ENCODE measurements at places on chromosomes 2 and 18.

DNA sequence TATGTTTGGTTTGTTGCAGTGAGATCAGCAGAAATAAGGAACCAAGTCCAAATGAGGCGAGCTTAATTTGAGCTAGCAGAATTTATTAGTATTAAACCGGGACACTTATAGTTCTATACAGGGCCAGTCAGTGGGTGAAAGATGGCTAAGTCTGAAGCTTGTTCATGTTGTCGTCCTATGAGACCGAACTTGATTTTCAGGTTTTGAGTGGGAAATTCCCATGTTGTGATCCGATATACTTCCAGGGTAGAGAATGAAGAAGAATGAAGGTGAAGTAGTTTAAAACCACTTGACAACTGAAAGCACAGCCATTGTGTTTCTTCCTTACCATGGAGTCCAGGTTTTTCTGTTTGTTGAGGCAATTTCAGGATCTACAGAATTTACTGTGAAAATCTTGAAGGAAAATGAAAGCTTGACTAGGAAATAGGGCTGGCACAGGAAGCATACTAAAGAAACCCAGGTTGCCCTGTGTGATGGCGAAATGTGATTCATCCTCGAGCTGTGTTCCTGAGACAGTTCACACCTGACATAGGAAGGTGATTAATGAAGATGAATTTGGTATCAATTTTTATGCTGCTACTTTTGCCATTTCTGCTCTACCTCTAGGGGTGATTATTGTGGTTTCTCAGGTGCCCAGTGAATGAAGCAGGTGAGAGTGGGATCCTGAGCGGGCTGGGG lies 37.6 kb upstream of the MGAT5 start:
- no peak for DNase-seq

GRCh38 chr2:118830881-118831280 lies 16.6 kb downstream of the EN1 start:
- no peak for DNase-seq

- no peak for DNase-seq
Measured at GRCh38 chr18:8657050-8657820, 48.0 kb downstream of the RAB12 start.

DNA sequence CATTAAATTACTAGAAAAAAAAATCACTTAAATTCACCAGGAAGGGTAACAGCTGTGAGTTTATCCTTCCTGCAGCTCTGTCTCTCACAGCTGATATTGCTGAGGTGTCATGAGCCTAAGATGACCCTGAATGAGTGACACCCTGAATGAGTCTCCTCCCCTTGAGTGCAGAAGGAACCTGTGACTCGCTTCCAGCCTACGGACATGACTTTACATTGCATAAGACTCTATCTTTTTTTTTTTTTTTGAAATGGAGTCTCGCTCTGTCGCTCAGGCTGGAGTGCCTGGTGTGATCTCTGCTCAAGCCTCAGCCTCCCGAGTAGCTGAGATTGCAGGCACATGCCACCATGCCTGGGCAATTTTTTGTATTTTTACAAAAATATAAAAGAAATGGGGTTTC lies 14.1 kb downstream of the MRO start:
- DNase-seq, result no peak

DNA sequence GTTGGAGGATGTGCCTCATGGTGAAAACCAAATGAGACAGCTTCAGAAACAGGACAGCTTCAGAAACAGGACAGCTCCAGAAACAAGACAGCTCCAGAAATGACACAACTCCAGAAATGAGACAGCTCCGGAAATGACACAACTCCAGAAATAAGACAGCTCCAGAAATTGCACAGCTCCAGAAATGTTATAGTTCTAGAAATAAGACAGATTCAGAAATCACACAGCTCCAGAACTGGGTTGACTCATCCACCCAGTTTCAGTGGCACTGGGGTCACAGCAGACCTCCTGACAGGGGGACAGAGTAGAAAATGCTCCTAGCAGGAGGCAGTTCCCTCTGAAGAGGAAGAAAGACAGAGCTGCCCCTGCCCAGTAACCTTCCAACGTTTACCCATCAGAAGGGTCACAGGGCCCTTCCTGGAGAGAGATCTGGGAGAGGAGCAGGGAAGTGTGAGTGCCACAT lies 26.9 kb upstream of the COL6A3 start:
- DNase-seq, result no peak

GRCh38 chr2:77016443-77017354 lies 505.5 kb downstream of the LRRTM4 start:
- DNase-seq, result no peak

DNA sequence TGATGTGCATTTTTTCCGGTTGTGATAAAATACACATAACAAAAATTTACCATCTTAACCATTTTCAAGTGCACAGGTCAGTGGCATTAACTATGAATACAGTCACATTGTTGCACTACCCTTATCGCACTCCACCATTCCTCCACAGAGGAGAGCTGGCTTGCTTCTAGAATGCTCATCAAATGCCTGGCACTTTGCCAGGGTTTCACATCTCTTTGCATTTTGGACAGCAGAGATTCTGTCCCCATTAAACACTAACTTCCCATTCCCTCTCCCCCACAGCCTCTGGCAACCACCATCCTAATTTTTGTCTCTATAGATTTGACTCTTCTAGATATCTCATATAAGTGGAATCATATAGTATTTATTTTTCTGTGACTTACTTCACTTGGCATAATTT lies 165.0 kb downstream of the ASB1 start:
- DNase-seq, result no peak

- no peak for DNase-seq
Measured at GRCh38 chr18:79755496-79756142, 42.1 kb upstream of the KCNG2 start.

GRCh38 chr2:162766092-162766491 lies 72.5 kb downstream of the KCNH7 start:
- no peak for DNase-seq

DNA sequence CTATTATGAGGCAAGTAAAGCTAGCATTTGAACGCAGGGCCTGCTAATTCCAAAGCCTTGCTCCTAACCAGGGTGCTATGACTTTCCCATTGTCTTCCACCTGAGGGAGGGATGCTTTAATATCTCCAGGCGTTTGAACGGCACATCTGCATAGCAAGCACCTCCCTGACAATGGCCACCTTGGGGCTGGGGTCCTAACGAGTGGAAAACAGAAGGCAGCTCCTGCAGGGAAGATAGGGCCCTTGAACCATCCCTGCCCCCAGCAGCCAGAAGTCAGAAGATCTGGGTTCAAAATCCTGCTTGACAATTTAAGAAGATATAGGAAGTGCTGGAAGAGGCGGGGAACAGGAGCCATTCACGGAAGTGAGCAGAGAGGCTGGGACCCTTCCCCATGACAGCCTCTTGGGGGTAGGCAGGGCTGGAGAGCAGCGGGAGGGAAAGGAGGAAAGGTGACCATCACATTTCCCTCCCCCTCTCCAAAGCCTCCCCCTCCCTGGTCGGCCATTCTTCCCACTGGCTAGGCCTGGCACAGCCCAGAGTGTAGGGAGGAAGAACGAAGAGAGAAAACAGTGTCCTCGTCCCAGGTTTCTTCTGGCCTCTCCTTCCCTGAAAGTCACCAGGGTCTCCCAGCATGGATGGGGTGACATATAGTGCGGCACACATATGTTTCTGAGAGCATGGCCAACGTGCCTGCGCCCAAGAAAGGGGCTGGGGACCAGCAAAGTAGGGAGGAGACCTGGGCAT lies 73.5 kb downstream of the EMX1 start:
- DNase-seq, result no peak

- DNase-seq, result peak; percentile 9
Measured at GRCh38 chr2:26401739-26402541, at the start of gene DRC1. Gene DRC1 (plus strand): TSS chr2:26401920. CDS start chr2:26401990, 70 bp downstream.

GRCh38 chr2:15941871-15942710 lies 1.7 kb downstream of the MYCN start:
- peak; percentile 24 for DNase-seq

GRCh38 chr2:239255628-239256349 lies 145.0 kb downstream of the HDAC4 start:
- no peak for DNase-seq

DNA sequence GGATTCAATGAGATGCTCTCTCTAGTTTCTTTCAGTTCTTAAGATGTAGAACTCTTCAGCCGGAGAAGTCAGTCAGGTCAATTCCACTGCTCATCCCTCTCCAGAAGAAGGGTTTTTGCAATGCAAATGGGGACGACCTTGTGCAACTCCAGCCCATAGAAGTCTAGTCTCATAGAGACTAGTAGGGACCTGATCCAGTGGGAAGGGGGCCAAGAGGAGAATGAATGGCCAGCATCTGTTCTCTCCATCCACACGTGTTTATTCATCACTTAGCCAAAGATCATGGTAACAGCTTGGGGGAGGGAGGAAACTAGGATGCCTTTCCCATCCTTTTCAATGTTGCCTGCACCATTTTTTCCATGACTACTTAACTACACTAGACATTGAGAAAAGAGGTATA lies 120.2 kb downstream of the LAMA3 start:
- DNase-seq, result no peak

DNA sequence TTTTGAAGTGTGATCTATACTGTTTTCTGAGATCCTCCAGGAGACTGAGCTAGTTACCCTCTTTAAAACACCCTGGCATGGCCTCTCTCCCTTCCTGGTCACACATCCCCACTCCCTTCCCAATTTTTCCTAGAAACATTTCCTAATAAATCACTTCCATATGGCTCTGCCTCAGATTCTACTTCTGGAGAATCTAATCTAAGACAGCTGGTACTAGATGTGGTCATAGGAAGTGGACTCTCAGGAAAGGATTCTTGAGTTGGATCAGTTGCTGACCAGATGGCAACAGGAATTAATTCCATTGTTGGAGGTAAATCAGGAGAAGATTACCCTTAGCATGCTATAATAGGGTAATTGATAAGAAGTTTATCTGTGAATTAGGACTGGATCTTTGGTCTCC lies 310.5 kb downstream of the SATB2 start:
- no peak for DNase-seq

- DNase-seq, result no peak
Measured at GRCh38 chr2:223870840-223871611, 33.6 kb upstream of the AP1S3 start.

DNA sequence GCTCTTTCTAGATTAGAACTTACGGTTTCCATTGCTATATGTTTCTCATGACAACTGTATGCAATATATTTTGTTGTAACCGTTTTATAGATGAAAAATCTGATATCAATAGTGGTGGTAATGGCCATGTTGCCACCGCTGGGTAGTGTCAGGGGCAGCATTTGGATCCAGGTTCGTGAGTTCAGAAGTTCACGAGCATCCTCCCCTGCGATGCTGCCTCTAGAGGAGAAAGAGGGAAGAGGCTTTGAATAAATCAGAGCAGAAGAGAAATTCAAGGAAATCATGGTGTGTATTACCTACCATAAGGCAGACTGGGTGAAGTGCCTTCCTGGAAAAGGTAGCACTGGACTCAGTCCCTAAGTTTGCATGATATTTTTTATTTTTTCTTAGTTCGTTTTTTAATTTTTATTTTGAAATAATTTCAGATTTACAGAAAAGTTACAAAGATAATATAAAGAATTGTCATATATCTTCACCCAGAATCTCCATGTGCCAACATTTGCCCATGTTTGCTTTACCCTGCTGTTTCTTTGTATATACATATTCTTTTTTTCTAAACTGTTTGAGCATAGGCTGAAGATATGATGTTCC lies 3.3 kb upstream of the ZBTB7C start:
- peak; percentile 5 for DNase-seq

- DNase-seq, result no peak
Measured at GRCh38 chr2:219531639-219532377, 11.8 kb downstream of the CHPF start.

GRCh38 chr18:34929336-34929780 lies 111.9 kb upstream of the MAPRE2 start:
- no peak for DNase-seq

- DNase-seq, result no peak
Measured at GRCh38 chr2:603427-603826, 73.8 kb downstream of the TMEM18 start.

GRCh38 chr2:109144721-109145120 lies 15.7 kb downstream of the SH3RF3 start:
- no peak for DNase-seq

- no peak for DNase-seq
Measured at GRCh38 chr2:176139661-176140512, 10.4 kb downstream of the HOXD8 start.

- DNase-seq, result no peak
Measured at GRCh38 chr2:1795261-1796231, 51.2 kb upstream of the PXDN start.

GRCh38 chr2:71646028-71646427 lies 192.7 kb downstream of the DYSF start:
- DNase-seq, result peak; percentile 17

DNA sequence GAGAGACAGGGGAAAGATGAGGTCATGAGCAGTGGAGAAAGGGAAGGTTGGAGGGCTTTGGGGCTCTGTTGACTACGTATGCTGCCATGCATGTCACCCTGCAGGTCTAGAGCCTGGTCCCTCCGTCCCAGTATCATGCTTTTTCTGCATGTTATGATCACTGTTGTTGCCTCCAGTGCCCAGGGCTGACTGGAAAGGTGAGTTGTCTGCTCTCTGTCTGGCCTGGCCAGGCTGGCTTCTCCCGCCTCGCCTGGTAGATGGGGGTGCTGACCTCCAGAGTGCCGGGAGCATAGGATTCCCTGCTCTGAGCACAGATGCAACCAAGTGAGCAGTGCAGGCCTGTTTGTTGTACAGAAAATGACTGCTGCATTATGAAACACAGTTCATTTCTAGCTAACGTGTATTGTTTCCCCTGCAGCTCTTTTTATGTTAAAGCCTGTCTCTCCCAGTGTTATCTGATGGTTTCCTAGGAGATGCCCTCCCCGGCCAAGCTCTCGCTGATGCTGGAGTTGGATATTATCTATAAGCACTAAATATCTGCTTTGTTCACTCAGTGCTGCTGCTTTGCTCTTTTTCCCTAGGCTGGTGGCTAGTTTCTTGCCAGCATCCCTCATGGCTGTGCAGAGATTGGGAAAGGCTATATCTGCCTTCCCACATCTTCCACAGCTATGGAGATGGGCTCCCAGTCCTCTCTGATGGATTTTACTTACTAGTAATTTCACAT lies 158.2 kb downstream of the TDRD15 start:
- DNase-seq, result no peak

DNA sequence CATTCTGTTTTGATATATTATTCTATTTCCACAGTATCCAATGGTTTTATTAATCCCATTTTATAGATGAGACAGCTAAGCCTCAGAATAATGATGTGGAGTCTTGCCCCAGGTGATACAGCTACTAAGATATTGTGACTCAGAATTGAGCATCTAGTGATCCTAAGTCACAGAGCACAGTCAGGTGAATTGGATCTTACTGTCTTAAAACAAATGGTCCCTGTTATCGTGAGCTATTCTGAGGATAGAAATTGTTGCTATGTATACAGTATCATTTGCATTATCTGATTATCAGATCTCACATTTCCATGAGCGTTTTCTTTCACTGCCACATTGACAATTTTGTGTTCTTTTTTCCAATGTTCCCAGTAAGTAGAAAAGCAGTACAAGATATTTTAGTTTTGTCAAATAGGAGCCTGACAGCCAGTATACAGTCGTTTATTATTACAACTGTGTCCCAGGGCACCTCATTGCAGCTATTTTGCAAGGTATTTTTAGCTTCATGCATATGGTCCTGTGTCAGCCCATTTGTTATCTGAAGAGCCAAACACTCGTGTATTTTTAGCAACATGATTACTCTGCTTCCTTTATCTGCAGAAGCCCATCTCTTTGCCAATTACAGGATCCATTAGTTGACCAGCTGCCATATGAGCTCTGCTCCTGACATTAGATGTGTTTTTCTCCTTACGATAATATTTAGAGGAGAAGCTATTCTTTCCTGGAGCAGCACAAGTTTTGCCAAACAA lies 25.1 kb upstream of the SGPP2 start:
- no peak for DNase-seq

Measured in hypothalamus (tissue), 51 donors.